M059J (cell line): ENCODE measurements at places on chromosomes 5 and 9. TPM values are rescaled to one million over a fixed set of nuclear protein-coding genes. Genes with fewer than 3 reads are reported as not detected.

ARSI gene
- 32.7 and 51.2 TPM in 2 replicates for total RNA-seq

FCN1 gene
- total RNA-seq, result not detected in 2 replicates

STPG3 gene
- not detected in 2 replicates for total RNA-seq

TMEM252 gene
- total RNA-seq, result not detected in 2 replicates

MYO10 gene
- 13.6 and 30.2 TPM in 2 replicates for total RNA-seq

IRX1 gene
- 9.3 and 23.8 TPM in 2 replicates for total RNA-seq

ITGA1 gene
- 34.2 and 36.6 TPM in 2 replicates for total RNA-seq

PCDHB12 gene
- total RNA-seq, result 1.7 and 2.6 TPM in 2 replicates
